Thyroid gland (tissue), 4 donors: ENCODE measurements at places on chromosomes 5 and 9.

- DNase-seq, result no peak
These were observed 6.0 kb upstream of the NIPBL start for GRCh38 chr5:36870399-36871040.

DNA sequence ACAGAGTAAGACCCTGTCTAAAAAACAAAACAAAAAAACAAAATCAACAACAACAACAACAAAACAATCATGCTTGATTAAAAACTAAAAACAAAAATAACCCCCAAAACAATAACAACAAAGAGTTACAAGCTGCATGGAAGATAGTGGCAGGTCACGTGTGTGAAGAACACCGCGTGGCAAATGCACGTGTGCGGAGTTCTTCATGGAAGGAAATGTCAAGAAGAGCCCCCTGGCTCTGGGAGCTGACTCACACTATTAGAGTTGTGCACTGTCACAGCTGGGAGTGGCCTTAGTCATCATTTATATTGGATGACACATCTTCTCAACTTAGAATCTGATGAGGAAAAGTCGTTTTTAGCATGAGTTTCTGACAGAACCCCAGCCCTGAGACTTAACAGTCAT lies 110.5 kb downstream of the JMY start:
- DNase-seq, result no peak

- no peak for DNase-seq
These were observed 33.7 kb downstream of the BTNL8 start for GRCh38 chr5:180932660-180933059.

- no peak for DNase-seq
These were observed 14.4 kb downstream of the CARD19 start for GRCh38 chr9:93110311-93110855.

GRCh38 chr9:72749276-72749675 lies 203.6 kb downstream of the ALDH1A1 start:
- no peak for DNase-seq

GRCh38 chr5:9497347-9497746 lies 48.5 kb downstream of the SEMA5A start:
- no peak for DNase-seq

- DNase-seq, result no peak
These were observed 34.6 kb downstream of the SKIC3 start for GRCh38 chr5:95520206-95520605.

DNA sequence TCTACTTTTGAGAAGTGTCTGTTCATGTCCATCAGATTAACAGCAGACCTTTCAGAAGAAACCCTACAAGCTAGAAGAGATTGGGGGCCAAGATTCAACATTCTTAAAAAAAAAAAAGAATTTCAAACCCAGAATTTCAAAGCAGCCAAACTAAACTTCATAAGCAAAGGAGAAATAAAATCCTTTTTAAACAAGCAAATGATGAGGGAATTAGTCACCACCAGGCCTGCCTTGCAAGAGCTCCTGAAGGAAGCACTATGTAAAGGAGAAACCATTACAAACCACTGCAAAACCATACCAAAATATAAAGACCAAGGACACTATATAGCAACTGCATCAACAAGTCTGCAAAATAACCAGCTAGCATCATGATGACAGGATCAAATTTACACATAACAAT lies 124.6 kb upstream of the PDE4D start:
- no peak for DNase-seq

- no peak for DNase-seq
These were observed 54.9 kb downstream of the ASTN2 start for GRCh38 chr9:117359910-117360309.

DNA sequence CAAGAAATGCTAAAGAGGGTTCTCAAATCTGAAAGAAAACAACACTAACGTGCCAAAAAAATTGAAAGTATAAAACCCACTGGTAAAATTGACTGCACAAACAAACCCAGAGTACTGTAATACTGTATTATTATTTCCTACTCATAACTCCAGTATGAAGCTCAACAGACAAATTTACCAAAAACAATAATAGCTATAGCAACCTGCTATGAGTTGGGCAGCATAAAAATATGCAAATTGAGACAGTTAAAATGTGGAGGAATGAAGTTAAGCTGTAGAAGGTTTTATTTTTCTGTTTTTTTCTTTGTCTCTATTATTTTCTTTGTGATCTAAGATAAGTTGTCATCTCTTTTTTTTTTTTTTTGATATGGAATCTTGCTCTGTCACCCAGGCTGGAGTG lies 15.7 kb downstream of the KIF4B start:
- DNase-seq, result no peak

DNA sequence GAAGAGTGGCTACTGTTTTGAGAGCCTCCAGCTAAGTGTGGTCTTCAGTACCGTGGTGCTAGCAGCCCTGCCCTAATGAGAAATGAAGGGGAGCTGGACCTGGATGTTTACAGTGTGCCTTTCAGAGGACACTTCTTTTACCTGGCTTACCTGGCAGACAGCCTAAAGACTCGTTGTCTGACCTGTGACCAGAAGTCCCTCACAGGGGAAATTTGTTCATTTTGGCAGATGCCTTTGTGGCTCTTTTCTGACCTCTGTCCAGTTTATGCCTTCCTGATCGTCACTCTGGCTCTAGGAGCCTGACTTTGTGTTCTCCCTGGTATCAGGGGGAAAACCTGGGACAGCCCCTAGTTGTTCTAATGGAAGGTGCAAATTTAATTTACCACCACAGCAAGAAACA lies 475.1 kb downstream of the DMRTA1 start:
- DNase-seq, result no peak

- DNase-seq, result no peak
These were observed 246.5 kb downstream of the SYK start for GRCh38 chr9:91047993-91048607.

- DNase-seq, result no peak
These were observed 22.4 kb downstream of the MOCS2 start for GRCh38 chr5:53087171-53087570.

GRCh38 chr5:43141211-43141610 lies 20.5 kb downstream of the ZNF131 start:
- DNase-seq, result no peak

- no peak for DNase-seq
These were observed 16.3 kb downstream of the KLF9 start for GRCh38 chr9:70398145-70398556.

DNA sequence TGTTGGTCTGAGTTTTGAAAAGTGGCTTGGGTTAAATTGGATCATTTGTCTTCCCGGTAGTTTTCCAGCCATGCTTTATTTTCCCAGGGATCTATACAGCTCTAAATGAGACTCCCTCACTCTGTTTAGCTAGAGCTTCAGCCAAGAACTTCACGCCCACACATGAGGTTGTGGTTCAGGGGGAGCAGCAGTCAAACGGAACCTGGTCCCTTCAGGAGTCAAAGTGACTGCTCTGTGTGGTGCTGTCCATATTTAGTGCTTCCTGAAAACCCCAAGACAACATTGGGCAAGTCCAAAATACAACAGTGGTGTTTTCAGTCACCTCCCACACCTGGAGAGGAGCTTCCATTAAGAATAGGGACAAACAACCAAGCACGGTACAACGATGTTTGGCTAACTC lies 90.5 kb downstream of the ANKH start:
- no peak for DNase-seq

GRCh38 chr5:109167586-109167985 lies 242.2 kb downstream of the PJA2 start:
- no peak for DNase-seq

GRCh38 chr5:120609570-120609969 lies 145.5 kb downstream of the PRR16 start:
- DNase-seq, result no peak

DNA sequence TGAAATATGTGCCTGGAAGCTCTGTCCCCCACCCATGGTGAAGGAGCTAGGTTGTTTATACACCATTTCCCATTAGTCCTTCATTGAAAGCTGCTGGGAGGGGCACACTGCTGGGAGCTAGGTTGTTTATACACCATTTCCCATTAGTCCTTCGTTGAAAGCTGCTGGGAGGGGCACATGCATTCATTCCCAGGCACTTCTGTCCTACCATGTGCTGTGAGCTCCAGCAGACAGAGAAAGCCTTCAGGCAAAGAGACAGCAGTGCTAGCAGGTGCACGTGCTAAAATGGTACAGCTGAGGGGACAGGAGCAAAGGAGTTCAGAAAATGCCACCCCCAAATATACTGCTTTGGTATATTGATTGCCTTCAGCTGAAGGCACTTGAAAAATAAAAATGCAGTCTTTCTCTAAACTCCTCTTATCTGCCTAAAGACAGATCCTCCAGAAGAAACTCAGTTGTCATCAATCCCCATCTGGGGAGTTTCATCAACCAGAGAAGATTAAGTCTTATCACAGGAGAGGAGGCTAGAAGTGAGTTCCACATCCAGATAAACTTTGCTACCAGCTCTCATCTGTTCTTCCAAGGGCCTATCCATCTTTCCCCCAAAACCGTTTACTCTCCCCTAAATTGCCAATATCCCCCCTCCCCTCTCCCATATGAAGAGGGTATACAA lies 27.7 kb upstream of the DAPK1 start:
- DNase-seq, result no peak

DNA sequence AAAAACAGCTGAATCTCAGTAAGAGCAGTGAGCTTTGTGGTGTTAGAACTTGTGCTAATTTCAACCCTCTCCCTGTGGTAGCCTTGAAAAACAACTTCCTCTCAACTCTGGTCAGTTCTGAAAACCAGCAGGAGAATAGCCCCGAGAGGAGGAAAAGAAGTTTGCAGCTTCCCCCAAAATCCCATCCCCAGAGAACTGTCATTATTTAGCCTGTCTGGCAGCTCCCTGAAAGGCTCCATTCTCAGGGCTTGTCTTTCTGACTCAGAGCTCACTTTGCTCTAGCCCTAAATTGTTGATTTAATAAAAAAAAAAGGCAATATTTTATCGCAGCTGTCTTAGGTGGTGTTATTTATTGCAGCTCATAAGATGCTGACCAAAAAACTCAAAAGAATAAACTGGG lies 11.4 kb upstream of the SLC45A2 start:
- DNase-seq, result no peak

DNA sequence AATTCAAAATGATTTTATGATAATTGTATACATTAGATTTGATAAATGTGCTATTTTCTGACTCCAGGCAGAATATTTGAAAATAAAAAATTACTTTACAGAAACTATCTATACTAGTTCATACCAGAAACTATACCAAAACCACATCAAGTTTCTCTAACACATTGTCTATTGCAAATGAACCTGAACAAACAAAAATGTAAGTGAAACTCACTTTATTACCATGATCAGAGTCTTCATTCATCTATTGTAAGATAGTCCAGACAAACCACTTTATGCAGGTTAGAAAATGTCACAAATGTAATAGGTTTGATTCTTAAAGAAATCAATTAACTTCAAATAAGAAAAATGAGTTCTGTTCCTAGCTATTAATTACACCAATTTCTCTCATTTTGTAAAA lies 99.4 kb downstream of the OXCT1 start:
- DNase-seq, result no peak

DNA sequence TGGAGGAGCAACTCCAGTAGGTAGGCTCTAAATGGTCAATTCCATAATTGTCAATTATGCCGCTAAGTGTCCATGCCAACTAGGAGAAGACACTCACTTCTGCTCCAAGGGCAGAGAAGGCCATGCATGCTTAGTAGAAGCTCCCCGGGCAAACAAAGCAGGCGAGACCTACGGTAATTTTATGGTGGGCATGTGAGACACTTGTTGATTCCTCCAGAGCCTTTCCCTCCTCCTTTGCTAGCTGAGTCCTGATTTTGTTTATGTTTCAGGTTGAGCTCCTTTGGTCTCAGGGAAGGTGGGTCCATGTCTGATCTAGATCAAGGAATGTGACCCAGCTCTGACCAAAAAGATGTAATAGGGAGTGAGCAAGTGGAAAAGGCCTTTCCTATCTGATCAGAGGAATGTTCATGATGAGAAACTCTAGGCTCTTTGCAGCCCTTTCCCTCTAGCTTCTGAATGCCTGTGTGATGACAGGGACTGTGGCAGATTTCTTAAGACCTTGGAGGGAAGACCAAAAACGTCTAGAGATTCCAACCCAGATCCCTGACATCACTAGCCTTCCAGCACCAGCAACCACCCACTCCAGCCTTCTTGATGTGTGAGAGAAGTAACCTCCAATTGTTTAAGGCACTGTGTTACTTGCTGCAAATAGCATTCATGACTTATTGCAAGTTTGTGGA lies 7.7 kb upstream of the CPEB4 start:
- no peak for DNase-seq

DNA sequence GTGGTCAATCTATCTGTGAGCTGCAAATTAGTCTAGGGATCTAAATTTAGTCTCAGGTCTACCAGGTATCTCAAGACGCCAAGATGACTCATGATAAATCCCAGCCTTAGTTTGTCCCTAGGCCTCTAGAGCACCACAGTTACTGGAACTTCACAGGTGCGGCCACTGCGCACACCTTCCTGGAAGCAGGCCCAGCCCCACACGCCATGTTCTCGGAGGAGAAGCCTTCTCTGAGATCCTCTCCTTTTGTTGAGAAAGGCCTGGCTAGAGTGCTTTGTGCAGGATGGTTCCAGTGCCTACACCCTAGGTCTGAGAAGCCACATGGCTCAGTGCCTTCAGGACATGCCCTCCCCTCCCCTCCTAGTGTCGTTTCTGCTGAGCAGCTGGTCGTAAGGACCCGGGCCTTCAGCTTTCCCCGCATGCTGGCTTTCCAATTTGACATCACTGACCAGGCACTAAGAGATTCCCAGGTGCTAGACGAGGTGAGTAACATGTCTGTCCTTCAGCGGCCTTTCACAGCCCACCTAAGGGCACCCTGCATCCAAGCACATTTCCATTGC lies 51.9 kb downstream of the IPPK start:
- no peak for DNase-seq

GRCh38 chr5:91110686-91111085 lies 272.4 kb downstream of the ARRDC3 start:
- DNase-seq, result peak; percentile 32

- no peak for DNase-seq
These were observed 1188.9 kb upstream of the C9orf72 start for GRCh38 chr9:28762167-28762566.

- DNase-seq, result no peak
These were observed 551.7 kb downstream of the RAB3C start for GRCh38 chr5:59134471-59135163.

GRCh38 chr5:133841831-133842750 lies 126.3 kb downstream of the C5orf15 start:
- no peak for DNase-seq
